SJSA1 (cell line): ENCODE measurements at places on chromosomes 2 and 18.

- peak; percentile 6 for DNase-seq
These were observed 52.2 kb downstream of the C1QL2 start for GRCh38 chr2:119106301-119106897.

- DNase-seq, result no peak
These were observed 968 bp upstream of the ASTL start for GRCh38 chr2:96139181-96139758.

DNA sequence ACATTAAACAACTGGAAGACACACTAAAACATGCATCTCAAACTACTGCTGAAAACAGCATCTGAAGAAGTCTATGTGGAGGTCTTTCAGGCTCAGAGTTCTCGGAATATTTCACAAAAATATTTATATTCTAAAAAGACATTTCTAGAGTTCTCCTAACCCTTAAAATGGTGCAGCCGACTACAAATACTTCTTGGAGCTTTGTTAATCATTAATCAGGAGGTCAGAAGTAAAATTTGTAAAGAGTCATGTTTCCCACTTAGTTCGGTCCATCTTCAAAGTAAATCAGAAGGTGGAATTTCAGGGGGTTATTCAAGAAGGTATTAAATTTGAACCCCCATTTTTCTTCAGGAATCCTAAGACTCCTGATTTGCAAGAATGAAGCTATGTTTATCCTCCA lies 72.7 kb downstream of the FAM228A start:
- DNase-seq, result no peak

DNA sequence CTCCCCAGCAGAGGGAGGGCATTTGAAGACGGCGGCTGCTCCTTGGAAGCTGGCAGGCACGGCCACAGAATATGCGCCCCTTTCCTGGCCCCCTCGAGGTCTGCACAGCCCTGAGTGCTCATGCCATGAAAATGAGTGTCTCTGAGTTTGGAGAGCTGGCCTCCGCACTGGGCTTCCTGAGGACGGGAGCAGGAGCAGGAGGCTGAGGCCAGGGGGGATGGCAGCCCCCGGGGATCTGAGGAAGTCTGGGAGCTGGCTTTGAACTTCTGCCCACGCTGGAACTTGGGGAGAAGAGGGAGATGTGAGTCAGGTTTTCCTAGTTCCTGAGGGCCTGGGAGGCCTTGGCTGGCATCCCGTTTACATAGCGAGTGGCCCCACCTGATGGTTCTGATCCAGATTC lies 47.0 kb downstream of the RRM2 start:
- DNase-seq, result no peak

GRCh38 chr2:240397542-240397916 lies 37.9 kb upstream of the GPC1 start:
- no peak for DNase-seq

DNA sequence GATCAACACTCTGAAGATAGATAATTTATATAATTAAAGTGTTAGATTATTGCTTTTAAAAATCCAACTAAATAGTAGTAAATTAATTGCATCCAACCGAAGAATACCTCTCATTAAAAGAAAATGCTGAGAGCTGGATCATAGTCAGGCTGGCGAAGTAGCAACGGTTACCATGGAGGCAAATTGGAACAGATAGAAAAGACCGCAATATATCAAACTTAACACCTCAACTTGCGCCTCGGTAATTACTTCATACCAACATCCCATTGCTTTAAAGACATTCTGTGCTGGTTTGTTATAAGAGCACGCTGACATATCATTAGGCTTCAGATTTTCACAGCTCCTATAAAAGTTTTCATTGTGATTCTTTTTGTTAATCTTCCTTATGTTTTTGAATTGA lies 183.8 kb upstream of the ZC3H15 start:
- no peak for DNase-seq

- DNase-seq, result no peak
These were observed 4.0 kb downstream of the TMEM200C start for GRCh38 chr18:5891184-5891853.

- DNase-seq, result no peak
These were observed 25.5 kb downstream of the CDH2 start for GRCh38 chr18:28151434-28151833.

DNA sequence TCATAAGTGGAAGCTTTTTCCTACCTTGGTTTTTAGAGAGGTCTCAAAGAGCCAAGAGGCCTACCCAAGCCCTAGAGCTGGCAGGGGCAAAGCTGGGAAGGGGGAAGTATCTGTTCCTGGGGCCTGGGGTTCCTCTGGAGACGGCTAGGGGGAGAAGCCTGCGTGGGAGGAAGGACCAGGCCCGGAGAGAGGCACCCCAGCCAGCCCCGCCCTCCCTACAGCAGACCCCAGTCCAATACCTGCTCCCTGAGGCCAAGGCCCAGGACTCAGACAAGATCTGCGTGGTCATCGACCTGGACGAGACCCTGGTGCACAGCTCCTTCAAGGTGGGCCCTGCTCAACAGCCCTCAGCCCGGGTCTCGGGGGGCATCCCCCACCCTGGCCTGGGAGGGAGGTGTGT lies 2.2 kb downstream of the CTDSP1 start:
- no peak for DNase-seq

- DNase-seq, result no peak
These were observed 38.2 kb downstream of the TPO start for GRCh38 chr2:1451422-1451821.

DNA sequence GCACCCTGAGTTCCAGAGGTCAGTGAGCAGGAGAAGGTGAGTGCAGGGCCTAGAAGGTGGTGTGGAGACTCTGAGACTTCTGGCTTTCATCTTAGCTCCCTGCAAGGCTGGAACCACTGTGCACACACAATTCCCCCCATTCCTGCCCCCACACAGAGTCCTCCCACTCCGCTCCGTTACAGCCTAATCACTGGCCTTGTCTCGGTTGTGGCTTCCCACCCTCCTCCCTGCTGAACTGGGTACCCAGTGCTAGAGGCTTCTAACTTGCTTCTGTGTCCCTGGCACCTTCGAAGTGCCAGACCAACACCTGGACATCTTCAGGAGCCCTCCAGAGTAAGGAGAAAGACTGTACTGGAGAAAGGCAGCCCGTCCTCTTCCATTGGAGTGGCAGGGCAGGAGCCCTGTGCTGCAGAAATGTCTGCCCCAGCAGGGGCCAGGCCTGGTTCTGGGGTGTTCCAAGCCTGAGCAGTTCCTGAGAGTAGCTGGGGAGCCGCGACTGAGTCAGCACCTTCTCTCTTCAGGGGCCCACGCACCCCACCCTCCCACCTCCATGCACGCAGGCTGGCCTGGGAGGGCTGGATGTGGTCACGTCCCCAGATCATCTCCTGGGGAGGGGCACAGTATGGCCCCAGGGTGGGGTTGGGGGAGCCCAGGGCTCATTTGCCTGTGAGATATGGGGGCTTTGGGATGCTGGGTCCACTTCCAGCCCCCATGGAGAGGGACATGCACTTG lies 23.4 kb downstream of the CROCC2 start:
- DNase-seq, result no peak

GRCh38 chr2:98559581-98559980 lies 48.7 kb downstream of the COA5 start:
- no peak for DNase-seq

GRCh38 chr2:7346336-7346735 lies 429.1 kb downstream of the RNF144A start:
- DNase-seq, result no peak

DNA sequence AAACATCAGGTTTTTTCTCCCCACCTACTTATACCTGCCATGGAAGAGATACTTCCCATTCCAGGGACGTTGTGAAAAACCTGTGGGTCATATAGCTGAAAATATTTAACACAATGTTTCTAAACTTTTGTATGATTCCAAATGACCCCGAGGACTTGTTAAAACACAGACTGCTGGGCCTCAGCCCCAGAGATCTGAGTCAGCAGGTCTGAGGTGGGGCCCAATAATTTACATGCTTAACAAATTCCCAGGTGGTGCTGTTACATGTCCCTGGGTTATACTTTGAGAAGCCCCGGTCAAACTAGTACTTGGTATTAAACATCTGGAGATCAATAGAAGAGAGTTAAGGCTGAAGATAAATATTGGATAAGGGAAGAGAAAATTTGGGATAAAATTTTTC lies 71.4 kb upstream of the FRZB start:
- DNase-seq, result no peak

- DNase-seq, result no peak
These were observed 975.7 kb upstream of the ZEB2 start for GRCh38 chr2:145495590-145495989.

DNA sequence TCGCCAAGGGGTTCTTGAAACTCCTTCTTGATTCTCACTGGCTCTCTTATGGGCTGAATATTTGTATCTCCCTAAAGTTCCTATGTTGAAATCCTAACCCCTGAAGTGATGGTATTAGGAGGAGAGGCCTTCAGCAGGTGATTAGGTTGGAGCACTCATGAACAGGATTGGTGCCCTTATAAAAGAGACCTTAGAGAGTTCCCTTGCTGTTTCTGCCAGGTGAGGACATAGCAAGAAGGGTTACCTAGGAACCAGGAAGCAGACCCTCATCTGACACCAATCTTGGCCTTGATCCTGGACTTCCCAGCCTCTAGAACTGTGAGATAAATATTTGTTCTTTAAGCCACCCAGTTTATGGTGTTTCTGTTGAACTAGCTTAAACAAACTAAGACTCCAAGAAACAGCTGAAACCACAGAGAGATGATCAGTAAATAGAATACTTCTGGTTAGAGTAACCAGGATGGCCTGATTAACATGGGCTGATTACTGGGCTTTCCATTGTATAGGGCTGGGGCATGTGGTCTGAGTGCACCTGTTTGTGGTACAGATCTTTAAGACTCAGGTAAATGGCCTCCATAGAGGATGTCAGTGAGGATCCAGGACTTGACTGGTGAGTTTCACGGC lies 7.7 kb upstream of the CDC42EP3 start:
- no peak for DNase-seq

- DNase-seq, result no peak
These were observed 160.8 kb downstream of the ACKR3 start for GRCh38 chr2:236730393-236730792.

- DNase-seq, result no peak
These were observed 166.5 kb downstream of the MAIP1 start for GRCh38 chr2:200121931-200122330.

- no peak for DNase-seq
These were observed 628 bp upstream of the PTPN2 start for GRCh38 chr18:12884406-12885323.

DNA sequence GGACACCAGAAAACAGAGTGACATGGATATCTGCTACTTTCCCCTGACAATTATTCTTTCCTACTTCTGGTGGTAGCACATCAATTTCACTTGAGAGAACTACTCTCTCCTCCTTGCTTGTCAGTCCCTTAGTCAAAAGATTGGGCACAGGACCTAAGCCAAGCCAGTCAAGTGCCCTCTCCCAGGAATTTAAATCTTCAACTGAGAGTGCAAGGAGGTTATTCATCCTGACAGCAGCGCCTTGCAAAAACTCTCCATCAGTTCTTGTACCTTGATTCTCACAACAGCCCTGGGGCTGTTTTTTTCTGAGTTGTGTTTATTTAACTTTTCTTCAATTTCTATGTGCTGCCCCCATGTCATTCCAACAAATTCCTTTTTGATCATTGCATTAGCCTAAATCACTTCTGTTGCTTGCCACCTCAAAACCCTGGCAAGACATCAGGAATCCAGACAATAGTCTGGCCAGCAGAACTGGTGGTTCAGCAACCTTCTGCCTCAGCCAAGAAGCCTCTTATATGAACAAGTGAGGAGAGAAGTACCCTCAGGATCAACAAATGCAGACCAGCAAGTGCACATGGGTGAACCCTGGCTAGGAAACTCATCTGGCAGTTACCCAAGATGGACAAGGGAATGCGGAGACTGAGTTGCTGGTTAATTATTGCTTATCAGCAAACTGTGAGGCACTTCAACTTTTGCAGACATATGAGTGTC lies 19.4 kb downstream of the COL4A3 start:
- no peak for DNase-seq

- no peak for DNase-seq
These were observed 459.5 kb downstream of the DLGAP1 start for GRCh38 chr18:3995476-3996102.

DNA sequence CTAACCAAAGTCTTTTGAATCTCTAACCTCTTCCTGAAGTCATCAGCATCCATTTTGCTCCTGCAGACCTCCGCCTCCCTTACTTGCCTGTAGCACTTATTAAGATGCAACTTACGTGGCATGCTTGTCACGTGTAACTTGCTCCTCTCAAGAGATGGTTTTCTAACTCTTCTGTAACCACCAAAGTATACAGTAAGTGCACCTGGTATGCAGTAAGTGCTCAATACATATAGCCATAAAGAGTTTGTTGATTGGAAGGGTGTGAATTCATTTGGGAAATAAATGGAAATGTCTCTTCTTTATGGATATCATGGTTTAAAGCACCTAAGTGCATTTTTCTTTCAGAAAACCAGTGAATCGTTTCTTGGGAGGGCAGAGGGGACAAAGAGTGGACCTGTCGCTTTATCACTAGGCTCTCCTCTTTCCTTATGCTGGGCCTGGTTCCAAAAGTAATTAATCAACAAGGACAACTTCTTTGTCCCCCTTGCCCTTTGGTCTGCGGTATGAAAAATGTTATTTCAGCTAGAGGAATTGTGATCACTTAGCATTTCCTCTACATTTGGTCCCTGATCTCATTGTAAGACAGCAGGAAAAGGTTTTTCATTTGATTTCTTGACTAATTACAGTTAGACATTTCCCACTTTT lies 370.0 kb upstream of the SPRED2 start:
- no peak for DNase-seq

DNA sequence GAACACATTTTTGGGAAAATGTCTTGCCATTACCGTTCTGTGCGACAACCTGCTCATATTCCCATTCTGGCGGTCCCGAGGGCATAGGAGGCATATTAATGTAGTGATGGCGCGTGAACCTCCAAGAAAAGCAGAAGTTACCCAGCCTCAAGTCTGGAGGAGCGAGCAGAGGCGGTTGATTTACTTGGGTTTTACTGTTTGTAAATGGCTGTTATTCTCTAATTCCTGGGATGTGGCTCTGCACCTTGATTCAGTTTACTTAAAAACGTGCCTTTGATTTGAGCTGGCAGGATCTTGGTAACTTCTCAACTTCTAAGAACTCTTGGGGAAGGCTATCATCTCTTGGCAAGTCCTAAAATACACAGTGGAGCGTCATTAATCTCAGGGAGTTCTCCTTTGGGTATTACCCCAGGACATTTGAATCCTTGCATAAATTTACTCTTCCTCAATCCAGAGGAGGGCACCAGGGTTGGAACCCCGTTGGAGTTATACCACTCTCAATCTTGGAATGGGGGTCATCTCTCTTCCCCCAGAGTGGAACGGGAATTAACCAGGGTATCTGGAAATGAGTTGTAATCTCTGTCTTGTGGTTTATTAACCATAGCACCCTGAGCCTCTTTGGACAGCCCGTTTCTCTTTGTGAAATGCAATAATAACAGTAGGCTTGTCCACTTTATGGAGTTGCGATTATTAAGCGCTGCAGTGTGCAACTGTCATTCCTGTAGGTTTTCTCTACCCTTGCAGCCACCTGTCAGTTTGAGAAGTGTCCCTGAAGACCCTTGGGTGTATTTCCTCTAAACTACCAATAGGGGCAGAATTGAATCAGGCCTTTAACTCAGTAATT lies 2.1 kb downstream of the HK2 start:
- DNase-seq, result no peak

- no peak for DNase-seq
These were observed 8.1 kb downstream of the COLEC12 start for GRCh38 chr18:492451-492850.
